ENCODE measurements at places on chromosomes 6 and 20. TPM values are rescaled to one million over a fixed set of nuclear protein-coding genes. Genes with fewer than 3 reads are reported as not detected.

The PMEPA1 gene
- total RNA-seq, result 8.6 TPM

The SMAP1 gene
- total RNA-seq, result 10.7 TPM

The PDE7B gene
- total RNA-seq, result 1.4 TPM

The ZBTB9 gene
- total RNA-seq, result 8.8 TPM

The LGSN gene
- not detected for total RNA-seq

The FOXQ1 gene
- total RNA-seq, result 0.72 TPM

The SLC22A2 gene
- total RNA-seq, result not detected

The COL21A1 gene
- not detected for total RNA-seq

The SLC22A3 gene
- total RNA-seq, result not detected

The MTFR2 gene
- 7.3 TPM for total RNA-seq

The KIF25 gene
- total RNA-seq, result not detected

The TNF gene
- total RNA-seq, result 0.23 TPM

The SEMG1 gene
- not detected for total RNA-seq

The TMEM244 gene
- total RNA-seq, result not detected

The RNF8 gene
- 17.4 TPM for total RNA-seq

The MCCD1 gene
- not detected for total RNA-seq

The NOTCH4 gene
- 0.68 TPM for total RNA-seq

The MAS1 gene
- total RNA-seq, result not detected

The FRK gene
- 0.03 TPM for total RNA-seq

- DNase-seq, result peak; percentile 74
Observed at GRCh38 chr6:37210313-37210968, 40.5 kb downstream of the PIM1 start.

DNA sequence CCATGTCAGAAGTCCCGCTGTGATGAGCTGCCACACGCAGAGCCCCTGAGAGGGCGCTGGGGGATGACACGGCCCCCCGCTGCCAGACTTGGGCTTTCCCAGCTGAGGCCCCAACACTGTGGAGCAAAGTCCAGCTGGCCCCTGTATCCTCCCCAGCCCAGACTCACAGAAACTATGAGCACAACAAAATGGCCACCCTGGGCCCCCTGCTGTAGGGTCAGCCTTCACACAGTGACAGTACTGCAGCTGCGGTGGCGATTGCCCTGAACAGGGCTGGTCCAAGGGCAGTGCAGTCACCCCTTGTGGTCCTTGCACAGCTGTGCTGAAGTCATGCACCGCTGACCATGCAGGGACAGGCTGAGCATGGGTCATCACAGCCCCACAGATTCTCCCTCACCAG, 78.2 kb upstream of the CST7 start:
- DNase-seq, result no peak

DNA sequence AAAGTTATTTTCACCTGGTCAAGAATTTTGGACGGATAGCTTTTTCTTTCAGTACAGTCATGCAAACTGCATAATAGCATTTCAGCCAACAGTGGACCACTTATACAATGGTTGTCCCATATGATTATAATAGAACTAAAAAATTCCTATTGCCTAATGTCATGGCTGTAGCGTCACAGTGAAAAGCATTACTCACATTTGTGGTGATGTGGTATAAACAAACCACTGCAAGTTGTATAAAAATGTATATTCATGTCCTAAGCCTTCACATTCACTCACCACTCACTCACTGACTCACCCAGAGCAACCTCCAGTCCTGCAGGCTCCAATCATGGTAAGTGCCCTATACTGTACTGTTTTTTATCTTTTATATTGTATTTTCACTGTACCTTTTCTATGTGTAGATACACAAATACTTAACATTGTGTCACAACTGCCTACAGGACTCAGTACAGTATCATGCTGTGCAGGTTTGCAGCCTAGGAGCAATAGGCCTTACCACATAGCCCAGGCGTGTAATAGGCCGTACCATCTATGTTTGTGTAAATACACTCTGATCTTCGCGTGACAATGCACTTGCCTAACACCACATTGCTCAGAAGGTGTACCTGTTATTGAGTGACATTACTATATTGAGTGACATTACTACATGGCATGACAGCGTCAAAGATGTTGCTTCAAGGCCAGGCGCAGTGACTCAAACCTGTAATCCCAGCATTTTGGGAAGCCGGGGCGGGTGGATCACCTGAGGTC, 17.9 kb downstream of the ABHD12 start:
- peak; percentile 98 for DNase-seq

- no peak for DNase-seq
Observed at GRCh38 chr20:8578161-8578865, 446.2 kb downstream of the PLCB1 start.

DNA sequence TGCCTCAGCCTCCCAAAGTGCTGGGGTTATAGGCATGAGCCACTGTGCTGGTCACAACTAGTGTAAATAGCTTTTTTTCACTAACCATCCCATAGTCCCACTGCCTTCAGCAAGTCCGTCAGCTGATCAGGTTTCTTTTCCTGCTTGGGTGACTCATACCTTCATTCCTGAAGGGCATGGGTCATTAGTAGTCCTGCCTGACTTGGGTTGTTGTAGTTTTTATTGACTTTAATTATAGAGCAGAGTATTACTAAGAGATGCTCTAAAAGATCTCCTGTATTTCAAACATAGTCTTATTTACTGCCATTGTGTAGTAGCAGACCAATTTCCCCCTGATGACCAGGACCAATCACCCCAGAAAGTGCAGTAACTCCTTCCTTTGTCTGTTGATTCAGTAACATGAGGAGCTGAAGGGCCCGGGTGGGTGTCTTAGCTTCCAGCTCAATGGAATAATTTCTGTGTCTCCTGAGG, 25.8 kb downstream of the HLA-C start:
- DNase-seq, result peak; percentile 81

DNA sequence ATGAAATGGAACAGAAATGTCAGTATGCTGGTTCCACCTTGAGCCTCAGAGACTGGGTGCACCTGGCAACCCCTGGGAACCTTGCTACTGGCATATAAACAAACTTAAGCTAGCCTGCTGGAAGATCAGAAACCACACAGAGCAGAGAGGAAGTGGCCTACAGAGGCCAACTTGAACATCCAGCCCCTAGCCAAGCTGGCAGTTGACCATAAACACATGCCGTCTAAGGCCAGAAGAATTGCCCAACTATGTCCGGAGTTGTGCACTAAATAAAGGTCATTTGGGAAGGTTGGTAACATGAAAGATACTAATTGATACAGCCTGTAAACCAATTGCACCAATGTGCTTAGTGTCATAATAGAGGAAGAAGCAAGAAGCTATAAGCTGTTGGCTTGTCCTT, 266.6 kb upstream of the BTBD3 start:
- no peak for DNase-seq

GRCh38 chr6:89574910-89575561, 63.5 kb downstream of the LYRM2 start:
- no peak for DNase-seq

- peak; percentile 43 for DNase-seq
Observed at GRCh38 chr6:75431379-75431778, 62.2 kb downstream of the FILIP1 start.

- DNase-seq, result no peak
Observed at GRCh38 chr6:105897131-105897530, 189.0 kb upstream of the PRDM1 start.

- DNase-seq, result no peak
Observed at GRCh38 chr6:33631971-33632557, 10.9 kb downstream of the ITPR3 start.

- no peak for DNase-seq
Observed at GRCh38 chr20:46938434-46938833, 43.8 kb downstream of the EYA2 start.

DNA sequence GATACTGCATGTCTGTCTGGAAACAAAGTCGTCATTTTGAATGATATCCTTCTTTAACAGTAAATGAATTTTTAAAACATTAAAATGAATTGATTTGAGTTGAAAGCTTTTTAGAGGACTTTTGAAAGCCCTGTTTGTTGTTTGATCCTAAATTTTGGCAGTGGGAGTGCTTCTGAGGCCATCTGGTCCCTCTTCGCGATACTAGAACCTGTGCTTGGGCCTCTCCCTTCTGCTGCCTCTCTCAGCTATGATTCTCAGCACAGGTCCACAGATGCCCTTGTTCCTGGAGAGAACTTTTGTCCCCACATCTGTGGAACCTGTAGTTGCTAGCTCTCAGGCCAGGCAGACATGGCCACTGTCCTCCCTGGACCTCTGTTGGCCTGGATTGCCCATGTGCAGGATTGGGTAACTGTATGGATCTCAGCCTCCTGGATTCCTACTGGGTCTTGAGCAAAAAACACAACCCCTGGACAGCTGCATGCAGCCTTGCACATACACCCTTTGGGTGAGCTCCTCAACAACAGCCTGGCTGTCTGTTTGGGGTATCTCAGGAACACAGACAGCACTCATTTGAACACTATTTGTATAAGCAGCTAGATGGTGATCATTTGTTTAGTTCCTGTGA, 21.9 kb downstream of the UST start:
- no peak for DNase-seq

- DNase-seq, result no peak
Observed at GRCh38 chr6:169293196-169293595, 39.5 kb upstream of the THBS2 start.

GRCh38 chr20:39855056-39855455, 834.0 kb downstream of the MAFB start:
- DNase-seq, result no peak

- no peak for DNase-seq
Observed at GRCh38 chr6:90226257-90226656, 70.4 kb downstream of the BACH2 start.

GRCh38 chr6:48765352-48765961, 654.5 kb upstream of the PTCHD4 start:
- peak; percentile 63 for DNase-seq

GRCh38 chr20:13029687-13030375, 21.1 kb downstream of the SPTLC3 start:
- DNase-seq, result peak; percentile 41

GRCh38 chr6:43725643-43726580, 38.3 kb upstream of the MRPS18A start:
- no peak for DNase-seq

- DNase-seq, result peak; percentile 34
Observed at GRCh38 chr6:33428224-33428965, 8.5 kb downstream of the SYNGAP1 start.

- no peak for DNase-seq
Observed at GRCh38 chr6:30881392-30882203, 2.7 kb upstream of the DDR1 start.

- DNase-seq, result no peak
Observed at GRCh38 chr20:409697-410559, 1.8 kb downstream of the RBCK1 start.

- DNase-seq, result no peak
Observed at GRCh38 chr20:51386586-51386985, 155.9 kb downstream of the NFATC2 start.

- no peak for DNase-seq
Observed at GRCh38 chr6:121436274-121436857, 920 bp downstream of the GJA1 start.

GRCh38 chr6:138287144-138287955, 69.1 kb upstream of the PBOV1 start:
- peak; percentile 42 for DNase-seq

- no peak for DNase-seq
Observed at GRCh38 chr6:42418724-42419123, 33.0 kb downstream of the TRERF1 start.

- DNase-seq, result no peak
Observed at GRCh38 chr6:116450769-116451740, 10.1 kb upstream of the CALHM6 start.

GRCh38 chr6:9521152-9521530, 893.7 kb downstream of the TFAP2A start:
- DNase-seq, result no peak

DNA sequence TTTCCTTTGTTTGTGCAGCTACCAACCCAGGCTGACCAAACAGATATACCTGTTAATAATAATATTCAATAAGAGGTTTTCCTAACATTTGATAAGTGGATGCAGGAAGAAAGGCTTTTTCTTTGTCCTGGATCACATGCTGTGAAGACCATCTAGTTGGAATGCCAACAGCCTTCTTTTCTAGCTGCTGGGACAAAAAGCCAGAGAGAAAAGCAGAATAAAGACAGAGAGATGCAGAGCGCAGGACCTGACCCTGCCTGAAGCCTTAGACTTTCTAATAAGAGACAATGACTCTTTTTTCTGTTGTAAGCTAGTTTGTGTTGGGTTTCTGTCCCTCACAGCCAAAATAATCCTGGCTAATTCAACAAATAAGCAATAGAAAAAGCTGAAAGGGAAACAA, 308.2 kb downstream of the PHF3 start:
- DNase-seq, result no peak

- no peak for DNase-seq
Observed at GRCh38 chr6:16153211-16153820, 24.4 kb downstream of the MYLIP start.

DNA sequence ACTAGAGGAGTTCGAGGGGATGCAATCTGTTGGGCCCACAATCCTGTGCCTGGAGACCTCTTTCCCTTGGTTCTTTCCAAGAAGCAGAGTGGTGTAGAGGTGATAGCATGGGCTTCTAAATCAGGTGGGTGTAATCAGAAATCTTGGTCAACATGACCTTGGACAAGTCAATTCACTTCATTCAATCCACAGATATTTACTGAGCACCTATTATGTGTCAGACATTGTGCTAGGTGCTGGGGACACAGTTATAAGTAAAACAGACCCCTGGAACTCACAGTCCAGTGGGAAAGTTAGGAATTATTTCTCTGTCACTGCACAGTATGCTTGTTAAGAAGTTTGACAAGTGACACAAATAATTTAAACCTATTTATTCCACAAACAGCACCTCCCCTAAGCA, 3.3 kb upstream of the E2F1 start:
- DNase-seq, result no peak
